ENCODE measurements at places on chromosomes 5 and 9.
A peak's percentile ranks its signal among the peaks of the same experiment; 100 is the strongest.

GRCh38 chr5:16234598-16234997 lies 55.0 kb upstream of the MARCHF11 start:
- H3K27me3 ChIP-seq, result no peaks in the 10 kb centered on the region
- no peak overlapping the region for H3K4me3 ChIP-seq
- DNase-seq, result no peak
- no peaks in the 10 kb centered on the region for H3K4me1 ChIP-seq

DNA sequence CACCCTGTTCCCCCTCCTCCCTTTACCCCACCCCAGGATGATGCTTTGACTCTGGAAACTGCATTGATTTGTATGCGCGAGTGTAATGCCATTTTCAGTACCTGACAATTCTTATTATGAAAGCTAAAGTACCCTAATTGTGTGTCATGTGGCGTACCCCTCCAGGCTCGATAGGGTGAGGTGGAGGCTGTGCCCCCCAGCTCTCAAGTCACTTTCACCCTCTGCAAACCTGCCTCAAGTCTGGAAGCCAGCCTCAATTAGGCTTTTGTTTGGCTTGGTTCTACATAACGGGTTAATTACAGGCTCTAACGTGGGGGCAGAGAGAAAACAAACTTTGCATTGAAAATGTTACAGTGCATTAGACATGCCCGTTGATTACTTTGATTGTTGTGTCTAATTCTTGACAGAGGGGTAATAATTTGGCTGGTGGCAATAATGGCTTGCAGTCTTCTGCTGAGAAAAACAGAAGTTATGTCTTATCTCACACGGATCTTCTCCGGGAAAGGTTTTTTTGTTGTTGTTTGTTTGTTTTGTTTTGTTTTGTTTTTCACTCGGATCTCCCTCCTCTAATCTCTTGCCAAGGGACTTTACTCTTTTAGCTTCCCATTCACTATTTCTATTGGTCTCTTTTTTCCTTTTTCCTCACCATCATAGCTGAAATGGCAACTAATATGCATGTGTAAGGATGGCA lies 12.6 kb downstream of the ISL1 start:
- H3K27me3 ChIP-seq, result no peaks in the 10 kb centered on the region
- peaks cover 8% of the 10 kb centered on the region for H3K36me3 ChIP-seq
- DNase-seq, result no peak
- peaks cover 65% of the 10 kb centered on the region for H3K4me1 ChIP-seq

DNA sequence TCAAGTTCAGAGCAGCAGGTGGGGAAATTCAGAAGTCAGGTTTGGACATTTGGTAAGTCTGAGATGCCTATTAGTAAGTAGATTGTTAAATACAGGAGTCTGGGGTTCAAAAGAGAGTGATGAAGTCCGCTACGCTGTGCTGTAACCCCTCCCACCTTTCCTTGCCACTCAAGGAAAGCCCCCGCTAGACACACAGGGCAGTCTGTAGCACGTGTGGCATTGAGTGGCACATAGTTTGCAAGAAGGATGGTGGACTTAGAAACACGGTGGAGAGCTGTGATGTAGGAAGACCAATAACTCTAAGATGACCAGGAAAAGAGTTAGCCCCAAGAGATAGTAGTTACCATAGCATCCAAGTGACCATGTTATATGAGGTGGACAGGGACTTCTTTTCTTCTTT lies 44.7 kb upstream of the FSTL4 start:
- no peaks in the 10 kb centered on the region for H3K36me3 ChIP-seq
- H3K27ac ChIP-seq, result no peak overlapping the region
- no peaks in the 10 kb centered on the region for H3K27me3 ChIP-seq
- DNase-seq, result peak; percentile 67
- no peak overlapping the region for H3K4me3 ChIP-seq
- H3K4me1 ChIP-seq, result no peaks in the 10 kb centered on the region

DNA sequence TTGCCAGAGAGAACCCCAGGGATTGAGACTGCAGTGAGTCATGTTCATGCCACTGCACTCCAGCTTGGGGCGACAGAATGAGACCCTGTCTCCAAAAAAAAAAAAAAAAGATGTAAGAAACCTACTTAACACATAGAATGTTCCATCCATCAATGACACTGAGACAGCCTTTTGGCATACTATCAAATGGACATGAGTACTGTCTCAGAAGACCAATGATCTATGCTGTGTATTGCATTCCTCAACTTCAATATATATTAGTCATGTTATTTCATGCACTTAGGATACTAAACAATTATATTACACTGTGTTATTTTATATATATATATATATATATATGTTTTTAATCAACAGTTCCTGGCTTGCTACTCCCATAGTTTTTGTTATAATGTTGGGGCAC lies 57.1 kb upstream of the ANKH start:
- H3K27ac ChIP-seq, result no peak overlapping the region
- DNase-seq, result no peak
- no peaks in the 10 kb centered on the region for H3K36me3 ChIP-seq
- H3K27me3 ChIP-seq, result no peaks in the 10 kb centered on the region

- no peaks in the 10 kb centered on the region for H3K36me3 ChIP-seq
These were observed 48.8 kb upstream of the ASS1 start for GRCh38 chr9:130395810-130396435.

DNA sequence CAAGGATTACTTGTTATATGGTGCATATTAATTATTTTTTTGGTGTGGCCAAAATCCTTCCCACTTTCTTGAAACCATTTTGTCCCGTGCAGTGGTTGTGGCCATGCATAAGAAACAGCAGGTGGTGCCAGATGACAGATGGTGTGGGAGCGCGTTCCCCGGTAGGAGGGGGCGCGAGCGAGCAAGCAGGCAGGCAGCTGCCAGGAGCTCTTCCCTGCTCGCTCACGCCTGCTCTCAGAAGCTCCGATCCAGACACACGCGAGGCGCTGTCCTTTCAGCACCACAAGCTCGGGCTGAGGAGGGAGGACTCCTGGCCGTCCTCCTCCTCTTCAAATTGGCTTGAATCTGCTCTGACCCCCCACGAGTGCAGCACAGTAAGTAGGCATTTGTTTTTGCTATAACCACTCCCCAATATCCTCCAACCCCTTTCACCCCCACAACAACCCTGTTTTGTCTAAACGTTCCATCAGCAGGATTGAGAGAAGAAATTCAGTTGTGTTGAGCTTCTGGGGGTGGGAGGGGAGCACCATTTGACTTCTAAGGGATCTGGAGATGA lies at the start of gene NSG2:
Gene NSG2, plus strand, starts transcription at position 237 of the 556 bp plus-strand sequence. CDS start 1,050 bp downstream, outside the sequence.
- H3K4me3 ChIP-seq, result no peak within 1 kb of the TSS
- no peaks in the 10 kb centered on the region for H3K27me3 ChIP-seq
- no peak for DNase-seq
- no peak within 1 kb of the TSS for H3K27ac ChIP-seq
- H3K4me1 ChIP-seq, result no peaks in the 10 kb centered on the region

DNA sequence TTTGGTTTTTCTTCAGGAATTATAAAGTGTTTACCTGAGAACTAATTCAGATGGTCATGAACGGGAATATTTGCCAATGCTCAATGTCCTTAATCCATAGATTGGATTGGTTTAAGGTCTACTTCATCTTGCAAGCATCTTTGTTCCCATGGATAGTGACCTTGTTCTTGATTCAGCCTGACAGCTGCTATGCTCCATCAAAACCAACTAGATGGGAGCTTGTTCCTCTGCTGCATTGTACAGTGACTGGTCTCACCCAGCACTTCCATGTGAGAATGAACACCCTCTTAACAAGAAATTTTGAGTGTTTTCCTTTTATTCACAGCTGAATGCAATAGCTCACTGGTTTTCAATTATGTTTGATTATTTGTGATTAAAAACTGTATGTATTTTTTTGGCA lies 312.6 kb upstream of the ACTBL2 start:
- H3K36me3 ChIP-seq, result no peaks in the 10 kb centered on the region
- no peak for DNase-seq
- H3K27ac ChIP-seq, result no peak overlapping the region
- no peaks in the 10 kb centered on the region for H3K4me1 ChIP-seq
- no peak overlapping the region for H3K4me3 ChIP-seq

DNA sequence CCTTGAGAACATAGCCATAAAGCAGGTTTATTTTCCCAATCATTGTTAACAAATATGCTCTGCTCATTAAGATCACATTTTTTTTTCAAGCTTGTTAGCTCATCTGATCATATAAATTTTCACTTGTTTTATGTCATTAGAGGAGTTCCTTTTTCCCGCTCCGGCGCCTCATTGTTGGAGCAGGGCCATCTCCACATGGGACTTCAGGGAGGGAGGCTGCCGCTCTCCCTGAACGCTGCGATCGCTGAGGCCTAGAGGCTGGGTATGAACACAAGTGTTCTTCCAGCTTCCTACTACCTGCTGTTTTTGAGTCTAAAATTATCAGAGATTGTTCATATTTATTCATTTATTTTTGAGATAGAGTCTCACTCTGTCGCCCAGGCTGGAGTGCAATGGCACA lies 246.9 kb downstream of the MPDZ start:
- DNase-seq, result no peak
- H3K4me3 ChIP-seq, result no peak overlapping the region
- no peaks in the 10 kb centered on the region for H3K36me3 ChIP-seq
- no peaks in the 10 kb centered on the region for H3K27me3 ChIP-seq
- H3K27ac ChIP-seq, result no peak overlapping the region

DNA sequence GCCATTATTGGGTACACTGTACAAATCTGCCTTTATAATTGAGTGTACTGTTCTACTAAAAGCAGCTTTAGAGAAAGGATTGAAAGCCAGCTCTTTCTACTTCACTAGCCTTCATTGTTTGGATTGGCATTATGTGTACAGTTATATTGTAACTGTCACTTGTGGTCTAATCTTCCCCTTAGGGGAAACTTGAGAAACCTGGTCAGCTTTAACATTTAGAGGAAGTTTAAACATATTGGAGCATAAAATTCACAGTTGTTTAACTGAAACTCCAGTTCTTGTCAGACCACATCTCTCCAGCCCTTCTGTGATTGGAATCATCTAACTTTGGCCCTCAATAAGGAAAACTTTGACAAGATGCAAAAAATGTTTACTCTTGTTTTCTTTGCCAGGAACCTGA lies 24.6 kb downstream of the PIK3R1 start:
- peaks cover 8% of the 10 kb centered on the region for H3K36me3 ChIP-seq
- peaks cover 96% of the 10 kb centered on the region for H3K4me1 ChIP-seq
- peak overlapping the region; percentile 63 for H3K27ac ChIP-seq
- H3K4me3 ChIP-seq, result peak overlapping the region; percentile 1

- no peaks in the 10 kb centered on the region for H3K27me3 ChIP-seq
- no peaks in the 10 kb centered on the region for H3K36me3 ChIP-seq
- no peak overlapping the region for H3K4me3 ChIP-seq
- no peak overlapping the region for H3K27ac ChIP-seq
- no peak for DNase-seq
- H3K4me1 ChIP-seq, result no peaks in the 10 kb centered on the region
These were observed 101.9 kb downstream of the HTR1A start for GRCh38 chr5:63860379-63860778.

DNA sequence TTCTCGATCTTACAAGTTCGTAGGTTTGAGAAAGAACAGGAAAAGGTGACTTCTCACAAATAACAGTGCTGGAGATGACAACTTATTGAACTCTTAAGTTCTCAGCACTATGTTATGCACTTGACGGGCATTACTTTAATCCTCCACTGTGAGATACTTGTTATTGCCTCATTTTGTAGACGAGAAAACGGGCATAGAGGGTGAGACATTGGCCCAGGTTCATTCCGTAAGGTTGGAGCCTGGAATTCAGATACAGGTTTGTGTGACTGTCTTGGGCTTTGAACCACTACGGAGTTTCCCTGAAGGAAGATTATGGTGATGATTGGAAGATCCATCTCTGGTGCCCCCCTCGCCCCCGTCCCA lies 657 bp downstream of the MAT2B start:
- H3K36me3 ChIP-seq, result no peaks in the 10 kb centered on the region
- H3K27ac ChIP-seq, result peak overlapping the region; percentile 98
- DNase-seq, result no peak
- peak overlapping the region; percentile 71 for H3K4me3 ChIP-seq

- peaks cover 57% of the 10 kb centered on the region for H3K4me1 ChIP-seq
- no peaks in the 10 kb centered on the region for H3K36me3 ChIP-seq
- H3K27me3 ChIP-seq, result no peaks in the 10 kb centered on the region
- peak overlapping the region; percentile 86 for H3K4me3 ChIP-seq
These were observed 48.2 kb downstream of the DAB2IP start for GRCh38 chr9:121699571-121700164.

DNA sequence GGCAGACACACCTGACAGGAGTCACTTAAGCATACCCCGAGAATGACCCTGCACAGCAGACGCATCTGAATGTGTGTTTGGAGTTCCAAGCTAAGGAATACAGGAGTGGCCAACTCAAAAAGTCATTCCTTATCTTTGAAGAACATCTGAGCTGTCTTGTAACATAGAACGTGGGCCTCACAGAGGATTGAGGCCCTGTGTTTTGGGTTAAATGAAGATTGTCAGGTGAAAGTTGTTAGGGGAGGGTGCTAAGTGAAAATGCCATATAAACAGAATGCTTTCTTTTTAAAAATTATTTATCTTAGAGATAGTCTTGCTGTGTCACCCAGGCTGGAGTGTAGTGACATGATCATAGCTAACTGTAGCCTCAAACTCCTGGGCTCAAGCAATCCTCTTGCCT lies 100.9 kb downstream of the PIK3R1 start:
- no peaks in the 10 kb centered on the region for H3K27me3 ChIP-seq
- H3K4me3 ChIP-seq, result no peak overlapping the region
- no peak overlapping the region for H3K27ac ChIP-seq
- H3K4me1 ChIP-seq, result peaks cover 14% of the 10 kb centered on the region
- no peaks in the 10 kb centered on the region for H3K36me3 ChIP-seq
- DNase-seq, result no peak

DNA sequence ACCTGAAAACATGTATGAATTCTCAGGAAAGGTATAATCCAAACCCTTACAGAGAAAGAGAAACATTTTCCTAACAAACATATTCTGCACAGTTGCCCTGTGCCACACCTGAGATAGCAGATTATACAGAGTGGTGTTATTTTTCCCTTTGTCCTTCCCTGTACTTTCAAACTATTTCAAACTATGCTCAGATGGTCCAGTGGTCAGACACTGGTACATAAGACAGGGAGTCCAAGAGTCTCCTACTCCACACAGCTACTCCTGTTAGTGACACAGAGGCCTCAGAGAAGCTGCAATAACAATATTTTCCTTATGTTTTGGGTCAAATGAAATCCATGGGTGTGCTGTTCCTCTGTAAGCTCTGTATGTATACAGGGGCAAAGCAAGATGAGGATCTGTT lies 30.0 kb upstream of the SLC22A5 start:
- H3K36me3 ChIP-seq, result no peaks in the 10 kb centered on the region
- no peaks in the 10 kb centered on the region for H3K27me3 ChIP-seq
- DNase-seq, result no peak
- no peak overlapping the region for H3K4me3 ChIP-seq

DNA sequence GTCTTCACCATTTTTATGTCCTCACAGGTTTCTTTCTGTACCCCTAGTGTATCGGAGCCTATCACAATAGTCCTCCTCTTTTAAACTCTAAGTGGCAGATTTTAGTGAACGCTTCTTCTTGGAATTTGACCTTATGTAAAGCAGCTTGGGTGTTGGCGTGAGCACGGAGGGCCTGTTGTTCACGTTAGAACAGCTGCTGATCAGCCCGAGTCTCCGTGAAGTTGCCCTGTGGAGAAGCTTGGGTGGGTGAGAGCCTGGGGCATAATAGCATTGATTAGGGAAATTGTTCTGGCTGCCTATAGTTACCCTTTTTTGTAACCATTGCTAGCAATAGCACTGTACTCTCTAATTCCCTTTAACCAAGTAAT lies 167.0 kb upstream of the OTULINL start:
- peaks cover 53% of the 10 kb centered on the region for H3K4me1 ChIP-seq
- no peaks in the 10 kb centered on the region for H3K27me3 ChIP-seq
- DNase-seq, result no peak
- H3K27ac ChIP-seq, result no peak overlapping the region

- DNase-seq, result no peak
- H3K27ac ChIP-seq, result no peak overlapping the region
- no peaks in the 10 kb centered on the region for H3K4me1 ChIP-seq
- no peaks in the 10 kb centered on the region for H3K27me3 ChIP-seq
These were observed 20.4 kb downstream of the IL12B start for GRCh38 chr5:159309689-159310433.

Data from vagina (tissue), 2 donors.